ENCODE measurements at places on chromosomes 6 and 20. TPM values are rescaled to one million over a fixed set of nuclear protein-coding genes. Genes with fewer than 3 reads are reported as not detected.
A peak's percentile ranks its signal among the peaks of the same experiment; 100 is the strongest.

Gene SLC22A23
- 0.56 TPM for total RNA-seq

DNA sequence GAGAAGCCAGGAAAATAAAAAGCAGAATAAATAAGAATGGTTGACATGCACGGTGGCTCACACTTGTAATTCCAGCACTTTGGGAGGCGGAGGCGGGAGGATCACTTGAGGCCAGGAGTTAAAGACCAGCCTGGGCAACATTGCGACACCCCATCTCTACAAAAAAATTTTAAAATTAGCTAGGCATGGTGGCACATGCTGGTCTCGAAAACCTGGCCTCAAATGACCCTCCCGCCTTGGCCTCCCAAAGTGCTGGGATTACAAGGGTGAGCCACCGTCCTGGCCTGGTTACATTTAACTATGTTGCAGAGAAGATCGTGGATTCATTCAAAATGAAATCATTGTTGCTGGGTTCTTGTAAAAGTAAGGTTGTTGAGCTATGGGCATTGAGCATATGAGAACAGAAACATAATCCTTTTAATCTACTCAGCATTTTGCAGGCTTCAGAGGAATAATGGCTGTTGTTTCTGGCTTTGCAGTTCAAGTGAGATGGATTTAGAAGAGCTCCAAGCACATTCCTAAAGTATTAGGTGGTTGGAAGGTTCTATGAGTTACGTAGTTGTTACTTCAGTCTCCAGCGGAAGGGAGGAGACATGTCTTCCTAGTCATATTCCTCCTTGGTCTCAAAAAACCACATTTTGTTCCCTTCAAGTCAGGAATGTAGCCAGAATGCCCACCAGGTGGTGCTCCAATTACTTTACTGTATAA is 45.6 kb upstream of the RAB23 start:
- peak; percentile 99 for DNase-seq

DNA sequence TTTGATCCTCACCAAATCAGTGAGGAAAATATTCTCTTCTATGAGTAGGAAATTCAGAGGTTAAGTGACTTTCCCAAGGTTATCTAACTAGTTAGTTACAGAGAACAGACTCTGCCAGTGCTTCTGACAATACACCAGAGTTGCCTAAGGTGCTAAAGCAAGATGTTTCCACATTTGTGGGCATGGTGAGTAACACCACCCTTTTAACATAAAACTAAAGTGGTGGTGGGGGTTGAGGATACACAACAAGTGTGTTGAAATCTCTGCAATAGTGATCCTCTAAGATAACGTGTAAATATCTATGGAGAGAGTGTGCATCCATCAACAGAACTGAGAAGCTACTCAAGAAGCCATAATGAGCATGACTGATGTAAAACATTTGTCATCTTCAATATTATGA is 11.7 kb downstream of the VNN2 start:
- DNase-seq, result no peak

- DNase-seq, result no peak
These were observed 1083.0 kb upstream of the MAP3K7 start for GRCh38 chr6:91669871-91670268.

DNA sequence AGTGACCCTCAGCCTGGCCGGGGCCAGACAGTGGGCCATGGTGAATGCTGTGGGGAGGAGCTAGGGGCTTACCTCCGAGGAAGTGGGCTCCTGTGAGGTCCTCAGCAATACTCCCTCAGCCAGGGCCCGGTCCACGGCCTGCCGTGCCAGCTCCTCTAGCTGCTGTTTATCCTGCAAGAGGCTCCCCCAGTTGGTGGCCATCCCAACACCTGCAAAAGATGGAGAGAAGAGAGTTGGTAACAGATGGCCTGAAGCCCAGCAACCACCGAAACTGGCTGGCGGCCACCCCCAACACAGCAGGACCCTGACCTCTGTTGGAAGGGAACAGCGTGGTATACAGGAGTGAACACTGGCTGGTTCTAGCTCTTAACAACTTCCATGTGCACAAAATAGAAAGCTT is 4.0 kb downstream of the GSS start:
- no peak for DNase-seq

DNA sequence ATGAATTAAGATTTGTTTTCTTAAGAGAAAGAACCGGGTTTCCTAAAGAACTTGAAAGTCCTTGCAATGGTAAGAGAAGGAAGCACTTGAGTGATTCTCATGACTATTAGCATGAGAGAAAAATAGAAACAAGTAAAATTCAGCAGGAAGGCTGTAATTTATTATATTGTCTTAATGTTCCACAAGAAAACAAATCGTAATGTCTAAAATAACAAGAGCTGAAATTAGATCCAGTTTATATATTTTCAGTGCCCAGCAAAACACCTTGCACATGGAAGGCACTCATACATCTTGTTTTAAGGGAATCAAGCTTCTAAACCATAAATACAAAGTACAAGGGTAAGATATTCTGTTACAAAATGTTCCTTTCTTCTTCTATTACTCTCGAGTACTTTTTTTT is 229.4 kb upstream of the PLN start:
- DNase-seq, result no peak

GRCh38 chr6:139254196-139254595 is 37.6 kb downstream of the TXLNB start:
- DNase-seq, result peak; percentile 37

Gene KHDC1L
- total RNA-seq, result not detected

GRCh38 chr6:6131492-6132109 is 124.9 kb upstream of the NRN1 start:
- no peak for DNase-seq

Gene PAX1
- total RNA-seq, result not detected

GRCh38 chr6:48834706-48835105 is 628.3 kb downstream of the MMUT start:
- DNase-seq, result peak; percentile 31

DNA sequence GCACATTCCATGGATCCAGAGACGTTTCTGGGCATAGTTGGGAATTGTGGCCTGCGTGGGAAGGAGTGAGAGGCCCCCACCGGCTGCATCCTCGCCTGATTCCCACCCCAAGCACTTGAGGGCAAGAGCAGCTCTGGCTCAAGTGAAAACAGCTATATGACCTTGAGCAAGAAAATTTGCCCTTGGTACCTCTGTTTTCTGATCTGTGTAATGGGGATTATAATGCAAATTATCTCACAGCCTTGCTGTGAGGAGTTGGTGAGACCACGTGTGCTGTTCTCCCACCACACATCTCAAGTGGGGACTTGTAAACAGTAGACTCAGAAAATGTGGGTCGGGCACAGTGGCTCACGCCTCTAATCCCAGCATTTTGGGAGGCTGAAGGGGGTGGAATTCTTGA is 602 bp downstream of the TGM6 start:
- no peak for DNase-seq

Gene COL11A2
- under 0.01 TPM for total RNA-seq

GRCh38 chr6:162379757-162380409 is 347.7 kb downstream of the PRKN start:
- no peak for DNase-seq

DNA sequence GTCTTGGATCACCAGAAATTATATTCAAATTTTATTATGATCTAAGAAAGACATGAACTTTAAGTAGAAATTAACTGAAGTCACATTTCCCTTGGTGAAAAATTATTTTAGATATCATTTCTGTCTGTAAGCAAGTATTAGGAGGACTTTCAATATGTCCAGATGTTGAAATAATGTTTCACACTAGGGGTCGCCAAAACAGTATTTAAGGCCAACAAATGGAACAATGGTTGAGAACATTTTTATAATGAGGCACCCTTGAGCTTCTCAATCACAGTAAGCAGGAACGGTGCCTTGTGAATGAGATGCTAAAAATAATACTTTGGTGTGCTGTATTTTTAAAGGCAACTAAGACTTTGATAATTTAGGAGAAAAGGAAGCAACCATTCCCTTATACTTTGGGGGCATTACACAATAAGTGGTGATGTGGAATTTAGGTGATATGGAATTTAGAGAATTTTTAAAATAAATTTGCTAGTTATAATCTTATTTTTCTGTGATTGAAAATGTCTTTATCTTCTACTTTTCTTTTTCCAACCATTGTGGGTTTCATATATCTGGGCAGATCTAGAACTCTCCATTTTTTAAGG is 9.6 kb upstream of the SF3B5 start:
- peak; percentile 79 for DNase-seq

- no peak for DNase-seq
These were observed 35.2 kb downstream of the ALDH5A1 start for GRCh38 chr6:24529985-24530384.

- peak; percentile 21 for DNase-seq
These were observed 40.6 kb downstream of the ISM1 start for GRCh38 chr20:13261460-13262301.

DNA sequence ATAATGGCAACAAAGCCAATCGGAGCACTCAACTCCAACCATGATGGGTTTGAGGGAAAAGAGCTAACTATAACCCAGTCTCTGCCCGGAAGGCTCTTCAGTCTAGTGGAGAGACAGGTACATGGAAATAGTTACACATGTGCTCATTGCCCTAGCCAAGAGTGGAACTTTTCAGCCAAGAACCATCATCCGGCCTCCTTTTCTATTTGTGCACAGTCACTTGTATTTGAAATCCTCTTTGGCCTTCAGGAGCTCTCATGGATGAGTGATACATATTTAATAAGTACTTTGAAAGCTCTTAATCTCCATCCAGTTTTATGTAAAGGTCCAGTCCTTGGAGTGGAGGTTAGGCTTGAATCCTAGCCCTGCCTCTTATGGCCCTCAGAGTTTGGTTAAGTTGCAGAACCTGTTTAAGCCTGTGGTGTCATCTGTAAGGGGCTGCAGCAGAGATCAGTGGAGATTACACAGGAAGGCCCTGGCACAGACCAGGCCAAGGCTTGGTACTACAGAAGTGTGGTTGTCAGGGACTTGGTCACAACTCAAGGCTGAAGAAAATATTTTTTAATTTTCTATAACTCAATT is 72.3 kb upstream of the SMLR1 start:
- no peak for DNase-seq

DNA sequence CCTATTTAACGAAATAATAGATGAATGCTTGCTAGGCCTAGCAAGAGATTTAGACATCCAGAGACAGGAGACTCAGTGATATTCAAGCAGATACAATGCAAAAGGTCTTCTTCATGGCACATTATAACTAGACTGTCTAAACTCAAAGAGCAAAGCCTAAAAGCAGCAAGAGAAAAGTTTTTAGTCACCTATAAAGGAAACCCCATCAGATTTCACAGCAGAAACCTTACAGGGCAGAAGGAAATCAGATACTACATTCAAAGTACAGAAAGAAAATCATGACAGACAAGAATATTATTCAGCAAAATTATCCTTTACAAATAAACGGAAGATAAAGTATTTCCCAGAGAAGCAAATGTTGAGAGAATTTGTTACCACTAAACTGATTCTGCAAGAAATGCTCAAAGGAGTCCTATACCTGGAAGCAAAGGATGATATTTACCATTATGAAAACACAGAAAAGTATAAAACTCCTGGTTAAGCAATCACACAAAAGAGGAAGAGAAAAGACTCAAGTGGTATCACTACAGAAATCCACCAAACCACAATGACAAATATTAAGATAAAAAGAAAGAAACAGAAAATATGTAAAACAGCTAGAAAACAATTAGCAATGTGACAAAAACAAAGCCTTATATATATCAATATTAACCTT is 333.7 kb downstream of the MEI4 start:
- no peak for DNase-seq

Gene ERVFRD-1
- not detected for total RNA-seq

DNA sequence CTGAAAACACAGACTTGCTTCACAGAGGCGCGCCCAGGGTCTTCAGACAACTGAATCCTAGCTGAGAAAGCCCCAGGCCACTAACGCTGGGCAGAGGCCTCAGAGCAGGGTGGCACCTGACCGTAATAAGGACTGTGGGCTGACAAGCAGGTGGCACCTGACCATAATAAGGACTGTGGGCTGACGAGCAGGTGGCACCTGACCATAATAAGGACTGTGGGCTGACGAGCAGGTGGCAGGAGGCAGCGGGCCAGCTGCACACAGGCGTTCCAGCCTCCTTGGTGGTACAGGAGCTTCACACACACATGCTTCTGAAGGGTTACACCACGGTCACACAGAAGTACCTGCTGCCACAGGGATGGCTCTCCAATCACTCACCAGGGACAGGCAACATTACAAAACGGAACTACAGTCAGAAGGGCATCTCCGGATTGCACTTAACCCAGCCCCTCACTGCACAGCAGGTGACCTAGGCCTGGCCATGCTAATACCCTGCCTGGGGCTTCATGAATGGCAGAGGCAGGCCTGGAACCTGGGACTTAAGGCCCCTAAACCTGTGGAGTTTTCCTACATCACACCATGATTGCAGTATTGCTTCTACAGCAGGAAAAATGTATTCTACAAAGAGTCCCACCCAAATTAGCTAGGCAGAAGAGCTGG is 50.8 kb downstream of the PSMG4 start:
- no peak for DNase-seq

DNA sequence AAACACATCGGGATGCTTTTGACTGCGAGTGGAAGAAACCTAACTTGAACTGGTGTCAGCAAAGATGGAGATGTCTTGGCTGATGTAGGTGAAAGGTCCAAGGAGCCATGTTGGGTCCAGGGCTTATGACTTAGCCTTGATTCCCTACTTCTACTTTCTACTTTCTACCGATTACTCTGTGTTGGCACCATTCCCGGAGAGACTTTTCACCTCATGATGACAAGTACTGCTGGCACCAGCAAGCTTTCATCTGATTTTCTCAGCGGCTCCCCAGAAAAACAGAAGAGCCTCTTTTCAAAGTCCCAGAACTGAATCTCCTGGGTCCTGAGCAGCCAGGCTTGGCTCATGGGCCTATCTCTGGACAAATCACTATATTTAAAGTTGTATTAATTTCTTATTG is 4.9 kb upstream of the EDN3 start:
- no peak for DNase-seq

GRCh38 chr6:158813032-158813431 is 6.1 kb downstream of the EZR start:
- DNase-seq, result no peak

DNA sequence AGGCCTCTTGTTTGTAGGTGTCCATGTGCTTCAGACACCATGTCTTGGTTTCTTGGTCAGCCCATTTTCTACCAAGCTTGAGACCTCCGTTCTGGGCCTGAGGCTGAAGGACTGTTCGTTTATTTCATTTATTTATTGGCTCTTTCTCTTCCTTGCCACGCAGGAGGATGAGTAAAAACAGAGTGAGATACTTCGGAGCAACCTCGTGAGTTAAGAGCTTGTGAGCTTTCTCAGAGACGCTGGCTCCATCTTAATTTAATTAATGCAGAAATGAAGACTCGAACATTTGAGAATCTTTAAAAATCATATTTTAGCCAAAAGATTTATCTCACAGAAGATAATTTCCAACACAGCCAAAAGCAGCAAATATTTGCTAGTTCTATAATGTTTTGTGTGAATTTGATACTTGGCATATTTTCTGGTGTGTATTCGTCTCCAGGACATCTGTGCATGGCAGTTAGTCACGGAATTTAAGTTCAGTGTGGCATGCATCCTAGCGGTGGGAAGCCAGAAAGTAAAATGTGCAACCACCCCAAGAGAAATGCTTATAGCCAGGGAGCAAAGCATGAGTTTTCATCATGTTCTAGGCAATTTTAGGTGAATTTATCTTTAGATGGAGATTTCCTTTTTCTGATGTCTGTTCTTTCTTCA is 76.0 kb downstream of the THBS2 start:
- peak; percentile 23 for DNase-seq

- DNase-seq, result peak; percentile 3
These were observed 61.8 kb downstream of the FAM229B start for GRCh38 chr6:112149236-112149635.

Gene FOXF2
- 2.5 TPM for total RNA-seq

Data from IMR-90 (cell line).